ENCODE measurements at places on chromosomes 1 and 21. TPM values are rescaled to one million over a fixed set of nuclear protein-coding genes. Genes with fewer than 3 reads are reported as not detected.

GRCh38 chr1:43802356-43802980 lies 95.1 kb downstream of the ST3GAL3 start:
- no peak for DNase-seq

UTS2 gene
- total RNA-seq = not detected

- no peak for DNase-seq
Observed at GRCh38 chr1:118366286-118366685, 181.3 kb upstream of the SPAG17 start.

ADAM15 gene
- total RNA-seq = 107 TPM

DNA sequence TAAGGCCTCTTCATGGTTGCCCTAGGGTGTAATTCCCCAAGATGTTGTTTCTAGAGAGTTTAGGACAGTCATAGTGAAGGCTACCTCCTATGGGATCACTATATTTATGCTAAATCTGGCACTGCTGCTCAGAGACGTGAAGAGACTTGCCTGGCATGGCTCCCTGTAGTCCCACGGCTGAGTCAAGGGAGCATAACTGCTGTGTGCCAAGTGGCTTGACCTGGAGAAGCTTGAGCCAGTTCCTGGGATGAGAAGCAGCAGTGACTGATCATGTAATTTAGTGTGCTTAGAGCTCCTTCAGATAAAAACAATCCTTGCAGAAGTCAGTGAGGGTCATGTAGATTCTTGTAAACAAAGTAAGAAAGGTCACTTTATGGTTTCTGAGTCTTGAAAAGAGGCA lies 68.9 kb upstream of the TSPAN2 start:
- DNase-seq = no peak

DNA sequence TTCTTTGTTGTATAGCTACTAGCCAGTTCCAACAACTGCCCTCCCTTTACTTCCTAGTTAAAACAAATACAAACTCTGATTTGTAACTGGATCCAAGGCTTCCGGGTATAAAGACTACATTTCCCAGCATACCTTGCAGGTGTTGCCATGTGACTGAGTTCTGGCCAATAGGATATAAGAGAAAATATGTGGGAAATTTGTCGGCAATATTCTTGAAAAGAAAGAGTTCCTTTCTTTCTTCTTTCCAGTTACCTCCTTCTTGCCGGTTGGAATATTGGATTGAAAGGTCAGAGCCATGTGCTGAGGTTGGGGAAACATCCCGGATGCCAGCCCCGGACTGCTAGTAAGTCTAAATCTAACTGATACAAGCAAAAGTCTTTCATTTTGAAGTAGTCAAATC lies 23.0 kb upstream of the ZBTB40 start:
- DNase-seq = no peak

DNA sequence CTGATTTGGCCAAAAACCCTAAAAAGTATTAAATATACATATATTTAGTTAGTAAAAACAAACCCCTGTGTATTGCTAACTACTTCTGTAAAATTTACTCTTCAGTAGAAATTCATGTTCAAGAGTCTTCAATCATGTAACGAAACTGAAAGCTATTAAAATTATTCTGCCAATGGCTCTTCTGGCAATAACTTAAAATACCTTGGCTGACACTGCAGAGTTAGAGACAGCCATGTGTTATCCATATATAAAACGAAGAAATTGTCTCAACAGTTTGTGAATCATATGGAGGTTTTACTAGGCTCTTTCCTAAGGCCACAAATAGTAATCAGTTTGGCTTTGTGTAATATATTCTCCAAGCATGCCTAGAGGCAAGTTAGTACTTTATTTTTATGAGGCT lies 357.2 kb downstream of the COL11A1 start:
- DNase-seq = no peak

Data from heart left ventricle (tissue), 16 donors.